Stimulated activated CD4-positive, alpha-beta T cell treated with anti-CD3 and anti-CD28 coated beads, Interleukin-15, amount 100 ng/mL, for 48 hours (primary cell): ENCODE measurements at places on chromosomes 11 and 22.

DNA sequence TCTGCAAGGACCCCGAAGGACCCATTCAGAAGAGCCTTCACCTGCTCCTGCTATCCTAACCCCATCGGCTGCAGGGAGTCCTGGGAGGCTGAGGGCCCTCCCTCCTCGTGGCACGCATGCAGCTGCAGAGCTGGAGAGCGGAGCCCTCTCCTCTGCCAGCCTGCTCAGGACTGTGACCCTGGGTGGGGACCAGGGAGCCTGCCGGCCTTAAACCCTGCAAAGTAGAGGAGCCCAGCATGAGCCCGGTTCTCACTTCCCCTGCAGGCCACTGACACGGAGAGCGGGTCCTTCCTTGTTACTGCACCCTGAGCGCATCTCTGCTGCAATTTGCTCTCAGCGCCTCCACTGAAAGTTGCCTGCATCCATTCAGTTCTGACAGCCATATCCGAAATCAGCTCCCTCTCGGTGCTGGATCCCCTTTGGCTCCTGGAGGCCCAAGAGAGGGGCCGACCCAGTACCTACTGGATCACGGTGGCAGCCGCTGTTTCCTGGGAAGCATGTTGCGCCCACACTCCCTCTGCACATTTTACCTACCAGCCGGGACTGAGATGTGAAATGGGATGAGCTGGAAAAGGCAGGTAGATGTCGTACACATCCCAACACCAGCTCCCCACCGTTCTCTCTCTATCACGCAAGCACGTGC lies 312.1 kb downstream of the NTM start:
- DNase-seq = no peak

DNA sequence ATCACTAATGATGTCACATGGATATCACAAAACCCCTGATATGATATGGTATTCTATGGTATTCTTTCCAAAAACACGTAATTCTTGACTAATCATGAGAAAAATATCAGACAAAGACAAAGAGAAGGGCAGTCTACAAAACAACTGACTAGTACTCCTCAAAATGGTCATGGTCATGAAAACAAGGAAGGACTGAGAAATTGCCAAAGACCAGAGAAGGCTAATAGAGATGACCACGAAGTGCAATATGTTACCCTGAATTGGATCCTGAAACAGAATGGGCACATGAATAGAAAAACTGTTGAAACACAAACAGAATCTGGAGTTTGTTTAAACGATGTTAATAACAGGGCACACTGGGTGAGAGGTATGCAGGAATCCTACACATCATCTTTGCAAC lies 10.2 kb downstream of the CKAP5 start:
- no peak for DNase-seq

DNA sequence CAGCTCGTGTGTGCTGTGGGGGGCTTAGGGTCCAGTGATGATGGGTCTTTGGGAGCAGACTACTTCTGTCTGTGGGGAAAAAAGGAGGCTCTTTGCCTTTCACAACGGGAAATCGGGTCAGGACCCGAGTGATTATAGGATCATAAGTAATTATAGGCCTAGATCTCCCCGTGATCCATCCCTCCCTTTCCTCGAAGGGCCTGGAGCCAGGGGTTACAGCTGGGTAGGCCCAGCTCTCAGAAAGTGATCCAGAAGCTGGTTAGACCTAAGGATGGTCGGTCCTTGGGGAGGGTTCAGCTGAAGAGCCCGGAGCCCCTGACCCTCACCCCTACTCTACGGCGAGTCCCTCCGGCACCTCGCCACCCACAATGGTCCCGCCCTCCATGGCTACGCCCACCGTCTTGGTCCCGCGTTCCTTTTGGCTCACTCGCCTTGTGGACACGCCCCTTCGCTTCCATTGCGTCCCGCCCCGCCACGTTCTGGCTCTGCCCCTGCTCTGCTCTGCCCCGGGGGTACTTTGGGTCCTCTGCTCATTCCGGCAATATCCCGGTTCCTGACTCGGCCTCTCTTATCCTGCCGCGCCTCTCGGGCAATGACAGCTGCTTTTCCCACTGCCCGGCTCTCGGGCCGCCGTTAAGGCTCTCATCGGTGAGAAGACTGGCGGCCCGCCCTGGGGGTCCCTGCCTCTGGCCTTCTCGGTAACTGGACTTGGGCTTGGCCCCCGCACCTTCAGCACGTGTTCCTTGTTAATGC lies 5.0 kb downstream of the IGSF22 start:
- DNase-seq = peak; percentile 53

GRCh38 chr11:60315871-60316270 lies 11.2 kb upstream of the MS4A6E start:
- no peak for DNase-seq

DNA sequence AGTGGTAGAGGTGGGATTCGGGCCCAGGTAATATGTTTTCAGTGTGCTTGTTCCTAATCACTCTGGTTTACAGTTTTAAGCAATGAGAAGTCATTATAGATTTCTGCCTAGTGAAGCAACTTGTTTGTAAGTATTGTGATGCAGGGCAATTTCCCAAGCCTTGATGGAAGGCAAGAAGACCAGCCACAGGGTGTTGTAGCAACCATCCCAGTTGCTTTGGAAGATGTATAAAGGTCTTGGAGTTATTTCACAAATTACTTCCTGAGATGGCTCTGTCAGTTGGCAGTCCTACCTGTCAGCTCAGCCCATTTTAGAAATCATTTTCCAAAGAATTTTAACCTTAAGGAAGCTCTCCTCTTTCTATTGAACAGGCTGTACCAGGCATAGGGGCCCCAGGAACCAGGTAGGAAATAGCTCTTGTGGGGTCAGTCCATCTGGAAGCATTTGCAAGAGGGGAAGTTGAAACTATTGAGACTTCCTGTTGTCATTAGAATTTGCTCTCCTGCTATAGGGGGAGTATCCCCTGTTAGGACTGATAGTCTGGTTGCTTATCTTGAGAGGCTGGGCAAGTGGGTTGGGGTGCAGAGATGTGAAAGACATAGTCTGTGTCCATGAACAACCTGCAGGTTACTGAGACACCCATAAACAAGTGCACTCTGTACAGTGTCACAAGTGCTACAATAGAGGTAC lies 47.9 kb downstream of the STIM1 start:
- DNase-seq = no peak

DNA sequence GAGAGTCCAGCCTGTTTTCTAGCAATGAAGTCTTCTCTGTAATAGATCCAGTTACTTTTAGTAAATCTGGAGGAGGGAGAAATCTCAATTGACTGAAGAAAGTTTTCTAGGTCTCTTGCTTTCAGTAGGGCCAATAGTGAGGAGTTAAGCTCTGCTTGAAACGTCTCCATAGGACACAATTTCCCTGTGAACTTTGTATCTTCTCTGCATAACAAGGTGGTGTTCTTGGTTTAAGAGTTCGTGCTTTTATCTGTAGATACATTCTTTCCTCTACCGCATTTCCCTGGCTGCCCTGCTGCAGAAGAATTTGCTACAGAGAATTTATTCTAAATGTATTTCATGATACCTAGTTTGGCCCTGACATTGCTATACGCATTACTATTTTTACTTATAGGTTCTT lies 183.1 kb downstream of the ARHGAP42 start:
- DNase-seq = no peak

DNA sequence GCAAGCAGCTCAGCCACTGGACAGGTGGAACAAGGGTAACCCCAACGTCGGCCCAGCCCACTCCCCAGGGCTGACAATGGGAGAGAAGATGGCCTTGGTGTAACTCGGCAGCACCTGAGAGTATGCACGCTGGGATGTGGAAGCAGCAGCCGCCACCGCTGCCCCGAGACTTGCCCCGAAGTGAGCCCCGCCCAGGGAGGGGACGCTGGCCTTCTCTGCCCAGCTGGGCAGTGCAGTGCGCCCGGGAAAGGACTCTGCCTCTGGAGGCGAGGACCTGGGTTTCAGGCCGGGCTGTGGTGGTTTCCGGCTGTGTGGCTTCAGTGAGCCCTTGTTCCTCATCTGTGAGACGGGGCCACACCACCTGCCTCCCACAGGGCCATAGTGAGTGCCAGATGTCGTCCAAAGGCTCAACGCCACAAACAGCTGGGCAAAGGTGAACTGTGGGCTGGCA lies 8.6 kb upstream of the POLDIP3 start:
- DNase-seq = no peak

GRCh38 chr22:44729391-44730021 lies 22.9 kb upstream of the ARHGAP8 start:
- no peak for DNase-seq

- DNase-seq = no peak
Observed at GRCh38 chr22:35361001-35361558, 19.8 kb upstream of the HMOX1 start.

DNA sequence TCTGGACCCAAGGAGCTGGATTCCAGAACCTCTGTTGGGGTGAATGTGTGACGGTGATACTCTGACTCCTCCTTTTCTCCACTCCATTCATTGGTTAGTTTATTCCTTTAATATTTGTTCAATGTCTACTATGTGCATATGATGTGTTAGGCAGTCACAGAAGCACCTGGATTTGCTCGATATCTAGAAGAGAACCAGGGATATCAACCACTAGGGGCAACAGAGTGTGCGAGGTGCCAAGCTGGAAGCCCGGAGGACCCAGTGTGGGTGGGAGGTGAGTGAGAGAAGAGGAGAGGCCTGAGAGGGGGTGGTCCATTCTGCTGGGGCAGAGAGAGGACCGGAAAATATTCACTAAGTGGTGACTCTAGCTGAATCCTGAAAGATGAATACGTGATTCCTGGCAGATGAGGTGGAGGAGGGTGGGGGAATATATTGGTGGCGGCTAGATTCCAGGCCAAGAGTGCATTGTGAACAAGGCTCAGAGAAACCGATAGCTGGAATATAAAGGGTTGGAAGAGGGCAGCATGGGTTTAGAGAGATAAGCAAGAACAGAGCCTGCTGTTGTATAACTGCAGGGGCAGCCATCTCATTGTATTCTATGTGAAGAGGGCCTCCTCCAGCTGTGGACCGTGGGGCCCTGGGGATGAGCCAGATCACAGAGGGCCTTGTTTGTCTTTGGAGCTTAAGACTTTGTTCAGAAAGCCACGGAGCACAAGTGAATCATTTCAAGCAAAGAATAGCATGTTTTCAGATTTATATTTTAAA lies 6.9 kb upstream of the TIMP3 start:
- no peak for DNase-seq
